ENCODE measurements at places on chromosomes 2 and 18. TPM values are rescaled to one million over a fixed set of nuclear protein-coding genes. Genes with fewer than 3 reads are reported as not detected.

GRCh38 chr2:9004338-9005204 lies 1.1 kb upstream of the MBOAT2 start:
- no peak for DNase-seq

DNA sequence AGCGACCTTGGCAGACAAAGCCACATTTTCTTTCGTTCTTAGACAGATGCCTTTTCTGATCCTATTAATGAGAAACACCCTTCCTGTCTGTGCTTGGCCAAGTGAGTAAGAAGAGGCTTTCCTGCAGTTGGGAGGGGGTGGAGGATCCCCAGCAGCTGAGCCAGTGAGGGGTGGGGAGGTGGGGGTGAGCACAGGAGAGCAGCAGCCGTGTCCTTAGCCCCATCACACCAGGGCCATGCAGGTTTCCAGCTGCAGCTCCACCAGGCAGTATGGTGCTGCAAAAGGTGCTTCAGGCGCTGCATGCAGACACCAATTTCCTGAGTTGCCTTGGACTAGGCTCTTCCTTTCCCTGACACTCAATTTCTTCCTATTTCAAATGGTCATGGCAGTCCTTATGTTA lies 123.3 kb upstream of the SIX2 start:
- DNase-seq, result no peak

- no peak for DNase-seq
Measured at GRCh38 chr2:233114421-233114861, 54.3 kb downstream of the INPP5D start.

DNA sequence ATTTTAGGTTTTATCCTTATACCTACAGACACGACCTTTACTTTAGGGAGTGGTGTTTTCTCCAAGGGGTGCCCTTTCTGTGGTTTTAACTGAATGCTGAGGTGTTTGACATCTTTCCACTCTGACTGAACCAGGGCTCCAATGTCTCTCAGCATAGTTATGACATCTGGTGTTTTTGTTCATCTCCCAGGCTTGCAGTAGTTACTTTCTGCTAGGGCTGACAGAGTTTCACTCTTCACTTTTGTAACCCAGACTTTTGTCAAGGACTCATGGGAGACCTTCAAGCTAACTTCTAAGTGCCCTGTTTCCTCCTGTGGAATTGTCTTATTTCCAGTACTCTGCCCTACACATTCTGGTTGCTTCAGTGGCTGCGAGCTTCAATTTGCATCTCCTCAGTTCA lies 103.1 kb downstream of the CCDC85A start:
- no peak for DNase-seq

DNA sequence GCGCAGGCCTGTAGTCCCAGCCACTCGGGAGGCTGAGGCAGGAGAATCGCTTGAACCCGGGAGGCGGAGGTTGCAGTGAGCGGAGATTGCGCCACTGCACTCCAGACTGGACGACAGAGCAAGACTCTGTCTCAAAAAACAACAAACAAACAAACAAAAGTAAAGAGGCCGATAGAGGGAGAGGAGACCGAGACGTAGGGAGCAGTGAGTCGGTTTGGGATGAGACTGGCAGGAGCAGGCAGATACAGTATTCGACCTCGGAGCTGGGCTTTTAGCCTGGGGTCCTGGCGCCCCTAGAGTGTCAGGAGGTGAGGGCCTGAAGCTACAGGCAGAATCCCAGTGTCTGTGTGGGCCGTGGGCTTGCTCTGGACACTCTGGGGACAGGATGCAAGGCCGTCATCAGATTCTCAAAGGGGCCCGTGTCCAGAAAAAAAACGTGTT lies 51.2 kb downstream of the SLC4A1AP start:
- no peak for DNase-seq

GRCh38 chr2:55111230-55111569 lies 60.9 kb upstream of the RTN4 start:
- DNase-seq, result no peak

DNA sequence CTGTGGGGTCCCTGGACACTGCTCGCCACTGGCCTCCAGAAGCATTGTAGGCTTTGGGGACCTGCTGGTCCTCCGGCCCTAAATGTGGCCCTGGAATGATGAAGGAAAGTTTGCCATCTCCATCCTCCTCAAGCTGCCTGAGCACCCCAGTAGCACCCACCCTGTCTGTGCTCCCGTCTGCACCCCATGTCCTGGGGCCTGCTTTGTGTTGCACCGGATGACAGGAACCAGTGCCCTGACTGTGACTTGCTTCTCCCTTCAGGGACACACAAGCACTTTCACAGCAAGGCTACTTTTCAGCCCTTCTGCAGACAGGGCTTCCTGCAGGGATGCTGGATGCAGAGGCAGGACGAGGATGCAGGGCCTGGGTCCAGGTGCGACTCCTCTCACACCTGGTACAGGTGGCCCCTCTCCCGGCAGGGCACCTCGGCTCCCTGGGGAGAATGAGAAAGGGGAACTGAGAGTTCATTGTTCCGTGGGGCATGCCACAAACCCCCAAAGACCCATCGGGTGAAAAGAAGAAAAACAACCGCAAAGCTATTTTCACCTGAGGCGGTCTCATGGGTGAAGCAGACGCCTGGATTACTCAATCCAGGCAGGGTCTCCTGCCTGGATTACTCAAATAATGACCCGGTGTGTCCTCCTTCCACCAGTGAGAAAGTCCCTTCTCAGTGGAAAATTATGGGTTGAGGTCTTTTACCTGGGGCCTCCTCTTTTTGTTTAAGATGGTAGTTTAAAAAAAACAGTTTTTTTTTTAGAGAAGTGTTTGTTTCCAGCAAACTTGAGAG lies 74.9 kb downstream of the LONRF2 start:
- peak; percentile 19 for DNase-seq

DNA sequence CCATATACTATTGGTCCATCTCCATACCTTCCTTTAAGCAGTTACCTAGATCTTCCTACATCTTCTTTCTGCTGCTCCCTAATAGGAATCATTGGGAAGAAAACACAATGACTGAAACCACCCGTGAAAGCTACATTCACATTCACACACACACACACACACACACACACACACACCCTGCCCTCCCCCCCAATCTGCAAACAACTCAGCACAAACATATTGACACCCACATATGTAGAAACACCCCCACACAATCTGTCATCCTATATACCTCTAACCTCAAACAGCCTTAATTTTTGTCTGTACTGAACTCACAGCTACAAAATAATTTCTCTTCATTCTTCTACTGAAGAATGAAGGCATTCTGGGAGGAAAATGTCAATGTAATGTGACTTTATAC lies 63.8 kb downstream of the KLF7 start:
- no peak for DNase-seq

The DSG4 gene
- total RNA-seq, result 0.11 TPM

Measured in left colon (tissue), 2 donors.